ENCODE measurements at places on chromosomes 2 and 18.

DNA sequence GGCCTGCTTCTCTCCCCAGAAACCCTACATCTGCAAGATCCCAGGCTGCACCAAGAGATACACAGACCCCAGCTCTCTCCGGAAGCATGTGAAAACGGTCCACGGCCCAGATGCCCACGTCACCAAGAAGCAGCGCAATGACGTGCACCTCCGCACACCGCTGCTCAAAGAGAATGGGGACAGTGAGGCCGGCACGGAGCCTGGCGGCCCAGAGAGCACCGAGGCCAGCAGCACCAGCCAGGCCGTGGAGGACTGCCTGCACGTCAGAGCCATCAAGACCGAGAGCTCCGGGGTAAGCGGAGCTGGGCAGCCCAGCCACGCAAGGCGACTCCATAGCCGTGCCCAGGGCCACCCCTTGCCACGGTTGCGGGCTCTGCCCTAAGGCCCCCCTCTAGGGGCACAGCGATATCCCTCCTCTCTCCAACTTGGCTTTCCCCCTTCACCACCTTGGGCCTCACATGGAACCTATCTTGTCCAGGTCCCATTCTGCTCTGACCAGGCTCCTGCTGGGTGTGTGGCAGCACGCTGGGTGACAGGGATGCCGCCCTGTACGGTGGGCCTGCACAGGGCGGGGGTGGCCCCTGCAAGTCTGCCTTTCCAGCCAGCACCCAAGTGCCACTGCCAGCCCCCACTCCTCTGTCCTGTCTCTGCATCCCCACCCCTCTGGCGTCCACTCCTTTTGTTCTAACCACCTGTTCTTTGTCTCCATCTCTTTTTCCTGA lies 248.9 kb downstream of the GLI2 start:
- DNase-seq = no peak

GRCh38 chr2:9052821-9053533 lies 49.5 kb upstream of the MBOAT2 start:
- no peak for DNase-seq

- no peak for DNase-seq
These were observed 7.4 kb downstream of the SKOR2 start for GRCh38 chr18:47244086-47244485.

DNA sequence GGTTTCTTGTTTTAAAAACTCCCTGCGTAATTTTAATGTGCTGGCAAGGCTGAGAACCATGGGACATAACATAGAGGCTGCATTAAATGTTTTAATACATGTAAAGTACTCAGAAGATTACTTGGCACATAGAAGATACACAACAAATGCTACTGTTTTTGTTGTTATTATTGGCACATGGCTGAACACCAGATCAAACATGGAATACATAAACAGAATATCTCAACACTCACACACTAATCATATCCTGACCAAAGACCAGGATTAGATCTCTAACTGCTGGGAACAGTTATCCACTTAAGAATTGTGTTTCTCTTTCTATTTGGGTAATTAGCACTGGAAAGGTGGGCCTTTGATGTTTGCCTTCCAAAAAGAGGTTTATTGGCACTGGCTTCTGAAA lies 69.3 kb downstream of the KCNE4 start:
- no peak for DNase-seq

GRCh38 chr2:121804340-121804739 lies 48.9 kb downstream of the TSN start:
- DNase-seq = no peak

DNA sequence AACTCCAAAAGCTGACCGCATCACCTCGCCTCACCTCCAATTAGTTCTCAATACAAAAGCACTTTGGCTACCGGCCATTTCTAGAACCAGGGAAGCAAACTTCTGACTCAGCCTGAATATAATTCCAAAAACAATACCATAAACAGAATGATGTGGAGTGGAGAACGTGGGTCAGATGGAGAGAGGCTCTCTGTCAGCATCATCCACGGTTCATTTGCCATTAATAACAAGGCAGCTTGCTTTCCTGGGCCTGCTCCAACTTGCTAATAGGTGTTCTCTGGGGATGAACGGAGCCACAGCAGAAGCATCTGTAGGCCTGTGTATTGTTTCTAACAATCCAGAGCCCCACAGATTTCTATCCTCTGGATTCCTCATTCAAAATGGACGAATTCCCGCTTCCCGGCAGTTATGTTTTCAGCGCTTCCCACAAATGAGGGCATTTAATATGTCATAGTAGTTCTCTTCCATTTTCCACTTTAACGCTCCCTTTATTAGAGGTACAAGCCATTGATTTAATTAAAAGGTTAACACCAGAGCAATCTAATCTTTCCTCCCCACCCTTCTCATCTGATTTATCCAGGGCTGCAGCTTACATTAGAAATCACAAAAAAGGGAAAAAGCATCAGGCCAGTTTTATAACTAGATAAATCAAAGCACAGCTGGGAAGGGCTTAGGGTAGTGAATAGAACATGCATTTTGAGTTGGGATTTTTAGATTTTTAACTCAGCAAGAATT lies 23.2 kb upstream of the CNTNAP5 start:
- no peak for DNase-seq

DNA sequence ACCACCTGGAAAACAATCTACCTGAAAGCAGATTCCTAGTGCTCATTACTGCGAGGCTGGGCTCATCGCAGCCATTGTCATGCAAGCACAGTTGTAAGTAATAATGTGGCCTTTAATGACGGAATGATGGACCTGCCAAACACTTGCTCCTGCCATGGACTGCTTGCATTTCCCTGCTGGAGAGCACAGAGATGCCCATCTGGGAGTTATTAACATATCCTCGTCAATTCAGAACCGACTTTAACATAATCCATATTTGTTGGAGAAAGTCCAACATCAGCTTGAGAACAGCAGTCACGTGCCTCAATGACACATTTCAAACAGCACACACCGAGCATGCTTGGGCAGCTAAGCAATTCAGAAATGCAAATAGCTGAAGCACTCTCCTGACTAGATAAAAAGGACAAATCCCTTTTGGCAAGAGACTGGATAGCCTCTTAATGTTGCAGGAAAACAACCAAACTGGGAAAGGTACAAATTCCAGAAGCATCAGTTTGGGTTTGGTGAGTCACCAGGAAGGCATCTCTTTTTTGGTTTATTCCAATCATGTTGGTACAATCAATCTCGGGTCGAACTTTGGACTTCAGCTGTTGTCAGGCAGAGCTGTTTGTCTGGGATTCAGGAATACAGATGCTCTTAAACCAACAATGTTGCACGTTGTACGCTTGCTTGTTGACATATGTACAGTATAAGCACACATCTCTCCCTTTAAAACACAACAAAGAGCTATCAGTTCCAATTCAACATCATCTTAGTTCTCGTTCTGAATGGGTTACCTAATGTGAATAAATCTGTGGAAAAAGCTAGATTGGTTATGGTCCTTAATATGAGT lies 395.8 kb downstream of the LNPK start:
- no peak for DNase-seq

DNA sequence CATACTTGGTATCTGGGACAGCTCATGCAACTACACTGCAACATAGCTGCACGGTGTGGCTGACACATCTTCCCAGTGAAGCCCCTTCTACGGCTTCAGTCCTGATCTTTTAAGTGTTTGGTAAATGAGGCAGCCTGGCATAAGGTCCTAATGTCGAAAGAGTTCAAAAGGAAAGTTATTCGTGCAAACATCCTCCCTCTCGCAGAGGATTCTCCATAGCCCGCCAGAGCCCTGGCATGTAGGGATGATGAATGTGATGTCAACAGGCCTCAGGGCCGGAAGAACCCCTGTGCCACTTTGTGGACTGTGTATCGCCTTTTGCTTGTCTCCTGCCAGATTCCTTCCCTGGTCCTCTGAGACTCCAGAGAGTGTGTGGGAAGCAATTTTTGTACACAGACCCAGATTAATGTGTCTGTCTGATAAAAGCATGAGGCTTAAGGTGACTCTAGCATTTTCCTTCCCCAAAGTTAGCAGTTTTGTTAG lies 88.5 kb downstream of the SOCS6 start:
- no peak for DNase-seq

GRCh38 chr2:232361646-232362045 lies 16.9 kb upstream of the ALPP start:
- no peak for DNase-seq

DNA sequence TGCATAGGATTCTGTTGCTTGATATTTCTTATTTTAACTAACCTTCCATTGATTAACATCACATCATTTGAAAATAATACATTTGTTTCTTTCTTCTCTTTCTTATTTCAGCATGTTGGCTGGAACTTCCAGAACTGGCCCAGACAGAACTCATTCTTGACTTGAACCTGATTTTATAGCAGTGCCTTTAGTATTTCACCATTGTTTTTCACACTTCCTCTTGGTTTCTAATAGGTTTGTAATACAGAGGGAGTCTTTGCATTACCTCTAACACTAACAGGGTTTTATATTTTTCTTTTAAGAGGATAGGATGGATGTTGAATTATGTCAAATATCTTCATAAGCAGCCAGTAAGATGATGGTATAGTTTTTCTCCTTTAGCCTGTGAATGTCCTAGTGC lies 39.2 kb downstream of the SEMA4F start:
- DNase-seq = no peak

DNA sequence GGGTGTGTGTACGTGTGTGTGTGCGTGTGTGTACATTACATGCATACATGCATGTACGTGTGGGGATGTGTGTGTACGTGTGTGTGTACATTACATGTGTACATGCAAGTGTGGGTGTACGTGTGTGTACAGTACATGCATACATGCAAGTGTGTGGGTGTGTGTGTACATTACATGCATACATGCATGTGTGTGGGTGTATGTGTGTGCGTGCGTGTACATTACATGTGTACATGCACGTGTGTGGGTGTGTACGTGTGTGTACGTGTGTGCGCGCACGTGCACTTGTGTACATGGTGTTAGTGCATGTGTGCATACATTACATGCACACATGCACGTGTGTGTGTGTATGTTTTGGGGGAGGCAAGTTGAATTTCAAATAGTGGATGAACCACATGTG lies 300.6 kb downstream of the CELF4 start:
- no peak for DNase-seq

GRCh38 chr2:145119225-145119624 lies 599.3 kb upstream of the ZEB2 start:
- DNase-seq = no peak

- DNase-seq = no peak
These were observed 15.4 kb upstream of the IGFBP5 start for GRCh38 chr2:216710551-216711301.

DNA sequence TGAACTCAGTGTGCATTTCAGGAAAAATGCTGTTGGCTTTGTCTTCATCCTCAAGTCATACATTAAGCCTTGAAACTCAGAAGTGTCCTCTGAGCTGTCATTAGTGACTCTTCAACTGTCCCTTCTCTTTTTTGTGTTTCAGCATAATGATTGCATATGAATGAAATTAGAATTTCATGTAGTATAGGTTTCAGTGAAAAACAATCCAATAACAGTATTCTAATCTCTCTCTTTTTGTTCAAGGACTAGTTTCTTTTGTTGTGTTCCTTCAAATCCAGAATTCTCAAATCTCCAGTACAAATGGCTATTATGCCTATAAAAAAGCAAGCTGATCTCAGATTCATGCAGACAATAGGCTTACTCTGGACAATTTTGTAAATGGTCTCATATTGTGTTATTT lies 133.5 kb downstream of the QPCT start:
- DNase-seq = no peak

DNA sequence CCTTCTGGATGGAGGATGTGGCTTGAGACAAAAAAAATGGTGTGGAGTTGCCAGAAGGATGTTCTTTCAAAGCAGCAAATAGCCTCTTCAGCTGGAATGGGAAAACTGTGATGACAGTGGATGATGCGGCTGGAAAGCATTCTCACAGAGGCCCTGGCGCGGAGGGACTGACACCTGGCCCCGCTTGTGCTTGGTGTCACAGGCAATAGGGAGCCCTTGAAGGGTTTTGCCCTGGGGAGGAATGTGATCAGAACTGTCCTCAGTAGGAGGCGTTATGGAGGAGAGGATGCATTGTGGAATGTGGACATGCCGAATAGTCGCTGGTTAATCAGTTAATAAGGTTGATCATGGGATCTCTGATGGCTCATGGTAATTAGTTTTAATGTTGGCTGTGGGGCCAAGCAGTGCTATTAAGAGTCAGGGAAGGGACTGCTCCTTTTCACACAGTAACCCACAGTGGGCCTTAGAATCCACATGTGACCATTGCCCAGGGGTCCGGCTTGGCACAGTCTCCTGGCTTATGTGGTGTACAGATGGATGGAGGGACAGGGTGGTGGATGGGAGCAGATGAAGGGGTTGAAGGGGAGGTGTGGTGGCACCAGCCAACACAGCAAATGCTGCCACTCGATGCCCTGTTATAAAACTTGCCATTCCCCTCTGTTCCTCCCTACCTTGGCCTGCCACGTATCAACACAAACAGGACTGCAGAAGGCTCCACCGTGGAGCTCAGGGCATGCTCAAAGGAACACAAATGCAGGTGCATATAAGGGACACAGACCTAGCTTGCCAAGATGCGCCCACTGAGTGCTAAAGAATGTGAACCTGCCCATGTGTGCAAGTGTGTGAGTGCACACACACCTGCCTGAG lies 71.7 kb downstream of the CIB4 start:
- DNase-seq = peak; percentile 42

DNA sequence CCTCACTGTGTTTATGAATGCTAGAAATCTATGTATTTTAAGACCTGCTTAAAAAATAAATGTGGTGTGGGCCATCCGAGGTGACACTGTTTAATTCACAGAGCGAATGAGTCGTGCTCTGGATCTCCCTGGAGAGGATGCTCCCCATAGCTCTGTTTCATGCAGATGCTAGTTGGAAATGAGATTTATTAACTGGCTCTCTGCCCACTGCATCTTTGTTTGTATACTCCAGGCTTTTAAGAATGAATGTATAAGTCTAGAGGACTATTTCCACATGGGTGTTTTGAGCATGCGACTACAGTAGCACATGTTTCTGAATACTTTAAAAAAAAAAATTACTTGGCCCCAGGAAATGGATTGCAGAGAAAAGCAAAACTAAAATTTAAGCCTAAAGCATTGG lies 3.9 kb downstream of the MAPRE2 start:
- no peak for DNase-seq

- no peak for DNase-seq
These were observed 305.2 kb downstream of the CDH2 start for GRCh38 chr18:27871726-27872125.

- no peak for DNase-seq
These were observed 88.4 kb downstream of the PMAIP1 start for GRCh38 chr18:59988098-59988706.

DNA sequence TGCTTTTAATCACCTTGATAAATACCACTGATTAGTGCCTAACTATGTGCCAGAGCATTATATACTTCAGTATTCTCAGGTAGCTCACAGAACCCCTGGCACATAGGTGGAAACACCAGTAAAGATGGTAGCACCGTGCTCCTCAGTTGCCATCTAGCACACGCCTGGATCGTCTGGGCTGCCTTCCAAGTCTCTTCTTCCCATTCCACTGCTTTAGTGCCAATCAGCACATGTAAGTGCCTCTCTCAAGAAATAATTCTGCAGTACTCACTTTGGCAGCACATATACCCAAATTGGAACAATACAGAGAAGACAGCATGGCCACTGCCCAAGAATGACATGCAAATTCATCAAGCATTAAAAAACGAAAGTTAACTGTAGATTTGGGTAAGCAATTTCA lies 13.0 kb downstream of the POLR2D start:
- no peak for DNase-seq

- no peak for DNase-seq
These were observed 384.6 kb downstream of the STK39 start for GRCh38 chr2:167862782-167863181.

GRCh38 chr2:221807706-221808105 lies 235.6 kb upstream of the EPHA4 start:
- DNase-seq = no peak

GRCh38 chr2:218435003-218435982 lies 16.4 kb downstream of the VIL1 start:
- no peak for DNase-seq

GRCh38 chr2:114661971-114662939 lies 219.8 kb downstream of the DPP10 start:
- DNase-seq = peak; percentile 60
